ENCODE measurements at places on chromosomes 7 and 10. TPM values are rescaled to one million over a fixed set of nuclear protein-coding genes. Genes with fewer than 3 reads are reported as not detected.
A peak's percentile ranks its signal among the peaks of the same experiment; 100 is the strongest.

ASB15 gene
- total RNA-seq, result not detected

- peaks cover 42% of the 10 kb centered on the region for H3K27me3 ChIP-seq
- H3K36me3 ChIP-seq, result no peaks in the 10 kb centered on the region
Observed at GRCh38 chr10:100683004-100683403, 62.4 kb upstream of the PAX2 start.

DNA sequence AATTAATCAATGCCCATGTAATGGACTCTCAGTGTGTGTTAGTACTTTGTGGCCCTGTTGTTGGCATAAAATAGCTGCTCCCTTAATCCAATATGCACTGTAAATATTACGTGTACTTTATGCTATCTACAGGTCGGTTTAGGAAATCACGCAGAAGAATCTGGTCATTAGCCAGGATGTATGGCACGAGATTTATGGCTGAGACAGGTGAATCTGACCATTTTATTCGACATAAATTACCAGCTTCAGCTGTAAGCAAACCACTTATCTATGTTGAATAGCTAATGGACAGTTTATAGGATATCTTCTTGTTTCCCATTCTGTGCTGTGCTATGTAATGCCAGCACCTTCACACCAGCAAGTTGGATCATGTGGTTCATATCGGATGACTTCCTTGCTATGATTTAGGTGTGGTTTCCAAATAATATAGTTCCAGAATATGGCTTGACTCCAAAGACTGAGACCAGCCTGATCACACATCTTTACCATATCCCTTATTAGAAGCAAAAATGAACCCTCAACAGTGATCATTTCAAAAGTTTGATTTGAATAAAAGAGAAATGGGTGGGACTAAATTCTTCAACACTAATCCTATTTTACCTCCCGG, 301.4 kb downstream of the AHR start:
- no peaks in the 10 kb centered on the region for H3K36me3 ChIP-seq
- no peak for DNase-seq
- H3K27ac ChIP-seq, result peak overlapping the region; percentile 18
- H3K27me3 ChIP-seq, result no peaks in the 10 kb centered on the region

GRCh38 chr10:30747633-30748032, 118.1 kb upstream of the LYZL2 start:
- no peaks in the 10 kb centered on the region for H3K4me1 ChIP-seq
- no peak overlapping the region for H3K4me3 ChIP-seq
- DNase-seq, result no peak
- no peaks in the 10 kb centered on the region for H3K36me3 ChIP-seq
- no peaks in the 10 kb centered on the region for H3K27me3 ChIP-seq

GRCh38 chr10:120802935-120803334, 48.2 kb upstream of the WDR11 start:
- no peaks in the 10 kb centered on the region for H3K36me3 ChIP-seq
- H3K27ac ChIP-seq, result no peak overlapping the region
- no peaks in the 10 kb centered on the region for H3K27me3 ChIP-seq
- H3K4me1 ChIP-seq, result no peaks in the 10 kb centered on the region

GRCh38 chr10:6530211-6530840, 49.8 kb downstream of the PRKCQ start:
- H3K27ac ChIP-seq, result no peak overlapping the region
- H3K4me3 ChIP-seq, result no peak overlapping the region
- H3K27me3 ChIP-seq, result no peaks in the 10 kb centered on the region
- no peaks in the 10 kb centered on the region for H3K36me3 ChIP-seq
- H3K4me1 ChIP-seq, result no peaks in the 10 kb centered on the region
- DNase-seq, result no peak

FBXL13 gene
- total RNA-seq, result 4.2 TPM

Data from body of pancreas (tissue), 4 donors.